ENCODE measurements at places on chromosomes 1 and 21.

GRCh38 chr1:168301664-168302320 is 21.1 kb downstream of the TBX19 start:
- DNase-seq = no peak

- DNase-seq = no peak
Measured at GRCh38 chr1:165910764-165911421, 83.5 kb downstream of the UCK2 start.

- no peak for DNase-seq
Measured at GRCh38 chr21:40610345-40610744, 236.6 kb downstream of the DSCAM start.

GRCh38 chr1:174114106-174114505 is 45.2 kb upstream of the RABGAP1L start:
- DNase-seq = no peak

GRCh38 chr21:20451046-20451445 is 547.2 kb upstream of the NCAM2 start:
- DNase-seq = no peak

- DNase-seq = no peak
Measured at GRCh38 chr21:44736291-44737004, 25.1 kb upstream of the TSPEAR start.

DNA sequence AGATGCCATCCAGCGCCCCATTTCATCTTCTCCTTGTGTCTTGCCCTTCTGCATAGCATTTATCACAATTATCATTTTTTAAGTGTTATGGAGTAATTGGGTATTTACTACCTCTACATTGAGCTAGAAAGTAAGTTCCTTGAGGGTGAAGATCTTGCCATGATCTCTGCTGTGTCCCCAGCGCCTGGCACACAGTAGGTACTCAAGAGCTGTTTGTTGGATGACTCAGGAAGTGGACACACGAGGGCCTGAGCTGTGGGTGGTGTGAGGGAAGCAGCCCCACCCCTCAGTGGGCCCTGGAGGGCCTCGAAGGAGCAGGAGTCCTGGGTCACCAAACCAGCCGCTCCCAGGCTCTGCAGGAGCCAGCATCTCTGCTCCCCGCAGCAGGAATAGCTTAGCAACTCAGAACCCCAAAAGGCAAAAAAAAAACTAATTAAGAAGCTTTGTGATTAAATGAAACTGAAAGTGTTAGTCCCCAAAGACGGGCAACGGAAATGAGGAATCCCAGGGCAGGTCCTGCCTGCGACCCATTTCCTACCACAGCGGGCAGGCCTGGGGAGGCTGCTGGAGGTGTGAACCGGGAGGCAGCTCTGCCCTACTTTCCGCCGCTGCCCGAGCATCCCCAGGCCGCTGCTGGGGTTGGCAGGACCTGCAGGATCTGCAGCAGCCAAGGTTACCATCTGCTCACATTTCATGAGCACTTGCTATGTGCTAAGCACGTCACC is 87.7 kb downstream of the LACTBL1 start:
- no peak for DNase-seq

GRCh38 chr1:62336638-62336994 is 17.4 kb upstream of the KANK4 start:
- no peak for DNase-seq

GRCh38 chr1:203368624-203369451 is 17.9 kb upstream of the FMOD start:
- DNase-seq = no peak

GRCh38 chr1:16180291-16180824 is 24.5 kb upstream of the EPHA2 start:
- no peak for DNase-seq

- DNase-seq = peak; percentile 24
Measured at GRCh38 chr1:108708691-108709660, 3.7 kb upstream of the FNDC7 start.

DNA sequence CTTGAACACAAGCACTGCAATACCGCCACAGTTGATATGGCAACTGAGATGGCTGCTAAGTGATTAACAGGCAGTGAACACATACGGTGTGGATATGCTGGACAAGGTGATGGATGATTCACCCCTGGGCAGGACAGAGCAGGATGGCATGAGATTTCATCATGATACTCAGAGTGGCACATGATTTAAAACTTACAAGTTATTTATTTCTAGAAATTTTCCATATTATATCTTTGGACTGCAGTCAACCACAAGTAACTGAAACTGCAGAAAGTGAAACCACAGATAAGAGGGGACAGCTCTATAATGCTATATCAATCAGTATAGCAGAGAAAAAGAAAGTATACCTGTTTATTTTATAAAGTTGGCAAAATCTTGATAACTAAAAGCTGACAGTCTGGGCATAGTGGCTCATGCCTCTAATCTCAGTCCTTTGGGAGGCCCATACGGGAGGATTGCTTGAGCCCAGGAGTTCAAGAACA is 47.9 kb downstream of the PHACTR4 start:
- no peak for DNase-seq

- DNase-seq = no peak
Measured at GRCh38 chr21:41957991-41958766, 4.4 kb upstream of the C2CD2 start.

- no peak for DNase-seq
Measured at GRCh38 chr1:21098186-21098915, 78.3 kb downstream of the EIF4G3 start.

GRCh38 chr1:74858136-74858535 is 125.2 kb downstream of the TYW3 start:
- no peak for DNase-seq

- DNase-seq = no peak
Measured at GRCh38 chr1:38000529-38001455, 4.5 kb downstream of the FHL3 start.

DNA sequence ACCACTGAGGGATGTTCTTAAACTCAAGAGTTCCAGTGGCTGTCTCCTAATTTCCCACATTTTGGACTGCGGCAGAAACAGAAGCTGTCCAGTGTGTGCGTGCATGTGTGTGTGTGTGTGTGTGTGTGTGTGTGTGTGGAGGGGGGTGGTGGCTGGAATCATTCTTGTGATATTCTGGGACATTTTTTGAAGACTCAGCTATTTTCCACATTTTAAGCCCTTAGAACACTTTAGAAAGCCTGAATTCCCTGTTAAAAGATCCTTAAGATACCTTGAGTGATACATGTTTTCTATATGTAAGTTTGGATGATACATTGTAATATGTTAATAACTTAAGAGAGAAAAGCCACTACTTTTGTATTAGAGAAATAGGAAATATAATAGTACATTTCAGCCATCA is 636.4 kb downstream of the PLPP3 start:
- no peak for DNase-seq

GRCh38 chr1:43327549-43328292 is 9.9 kb upstream of the MPL start:
- DNase-seq = no peak

DNA sequence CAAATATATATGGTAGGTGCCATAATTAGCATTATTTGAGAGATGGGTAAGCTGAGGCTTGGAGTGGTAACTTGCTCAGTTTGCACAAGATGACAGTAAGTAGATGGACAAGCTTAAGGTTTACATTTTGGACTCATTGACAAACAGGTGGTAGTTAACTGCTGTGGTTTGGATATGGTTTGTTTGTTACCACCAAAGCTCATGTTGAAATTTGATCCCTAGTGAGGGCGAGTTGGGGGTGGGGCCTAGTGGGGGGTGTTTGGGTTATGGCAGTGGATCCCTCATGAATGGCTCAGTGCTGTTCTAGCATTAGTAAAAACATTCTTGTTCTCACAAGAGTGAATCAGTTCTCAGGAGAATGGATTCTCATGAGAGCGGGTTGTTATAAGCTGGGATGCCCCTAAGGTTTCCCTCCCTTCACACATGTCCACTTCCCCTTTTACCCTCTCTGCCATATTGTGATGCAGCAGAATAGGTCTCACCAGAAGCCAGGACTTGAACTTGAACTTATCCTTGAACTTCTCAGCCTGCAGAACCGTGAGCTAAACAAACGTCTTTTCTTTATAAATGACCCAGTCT is 6.6 kb upstream of the PRRX1 start:
- no peak for DNase-seq

DNA sequence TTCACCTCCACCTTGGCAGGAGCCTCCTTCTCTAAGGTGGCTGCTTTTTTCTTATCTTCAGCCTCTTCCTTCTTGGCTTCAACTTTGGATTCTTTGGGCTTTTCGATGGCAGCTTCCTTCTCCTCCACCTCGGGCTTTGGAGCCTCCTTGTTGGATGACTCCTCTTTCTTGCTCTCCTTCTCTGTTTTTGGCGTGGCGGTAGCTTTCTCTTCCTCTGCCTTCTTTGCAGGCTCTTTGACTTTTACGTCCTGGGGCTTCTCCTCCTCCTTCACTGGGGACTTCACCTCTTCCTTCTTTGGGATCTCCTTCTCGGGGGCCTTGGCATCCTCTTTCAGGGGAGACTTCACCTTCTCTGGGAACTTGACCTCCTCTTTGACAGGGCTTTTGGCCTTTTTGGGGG is 13.9 kb upstream of the CD2 start:
- no peak for DNase-seq

DNA sequence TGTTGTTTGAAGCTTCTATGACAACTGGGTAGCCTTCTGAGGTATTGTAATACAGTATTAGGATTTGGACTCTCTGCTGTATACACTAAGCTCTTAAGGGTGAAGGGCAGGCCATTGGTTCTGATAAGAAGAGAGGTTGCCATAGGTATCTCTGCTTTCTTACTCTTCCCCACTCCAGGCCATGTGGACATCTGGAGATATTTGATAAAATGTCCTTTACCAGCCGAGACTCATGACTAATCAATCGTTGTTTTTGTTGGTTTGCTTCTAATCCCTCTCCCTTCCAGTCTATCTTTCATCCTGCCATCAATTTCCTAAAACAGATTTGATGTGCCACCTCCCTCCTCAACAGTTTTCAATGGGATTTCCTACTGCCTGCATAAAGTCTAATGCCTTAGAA is 64.6 kb upstream of the WDR26 start:
- DNase-seq = no peak

GRCh38 chr1:112359961-112360767 is 35.9 kb upstream of the CTTNBP2NL start:
- DNase-seq = no peak

- no peak for DNase-seq
Measured at GRCh38 chr21:46268371-46268770, 17.0 kb downstream of the MCM3AP start.

GRCh38 chr1:36238433-36238832 is 14.2 kb downstream of the THRAP3 start:
- no peak for DNase-seq

- no peak for DNase-seq
Measured at GRCh38 chr1:173758980-173759379, 44.2 kb downstream of the KLHL20 start.

DNA sequence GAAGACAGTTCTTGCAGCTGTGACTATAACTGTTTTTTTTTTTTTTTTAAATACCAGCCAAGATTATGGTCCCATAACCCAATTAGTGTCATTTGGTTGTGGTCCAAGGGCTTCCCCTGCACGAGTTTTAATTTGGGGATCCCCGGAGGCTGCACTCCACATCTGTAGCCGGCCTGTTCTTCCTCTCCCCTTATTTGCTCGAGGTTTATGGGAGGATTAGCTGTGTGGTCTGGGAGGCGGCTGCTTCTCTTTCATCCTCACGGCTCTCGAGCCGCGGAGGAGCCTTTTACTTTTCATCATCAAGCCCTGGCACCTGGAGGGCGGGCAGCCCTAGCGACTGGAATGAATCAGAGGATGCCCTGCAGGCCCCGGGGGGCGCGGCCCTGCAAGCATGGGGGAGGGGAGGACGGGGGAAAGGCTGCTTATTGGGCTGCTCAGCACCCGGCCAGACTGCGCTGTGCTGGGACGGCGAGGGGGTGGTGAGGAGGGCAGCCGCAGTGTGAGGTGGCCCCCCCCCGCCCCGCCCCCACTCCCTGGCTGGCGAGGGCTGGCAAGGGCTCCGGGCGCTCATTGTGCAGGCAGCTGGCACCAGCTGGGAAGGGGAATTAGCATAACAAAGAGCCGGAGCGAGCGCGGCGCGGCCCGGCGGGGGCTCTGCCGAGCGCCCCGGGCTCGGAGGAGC is 18.5 kb downstream of the SERTAD4 start:
- DNase-seq = no peak

DNA sequence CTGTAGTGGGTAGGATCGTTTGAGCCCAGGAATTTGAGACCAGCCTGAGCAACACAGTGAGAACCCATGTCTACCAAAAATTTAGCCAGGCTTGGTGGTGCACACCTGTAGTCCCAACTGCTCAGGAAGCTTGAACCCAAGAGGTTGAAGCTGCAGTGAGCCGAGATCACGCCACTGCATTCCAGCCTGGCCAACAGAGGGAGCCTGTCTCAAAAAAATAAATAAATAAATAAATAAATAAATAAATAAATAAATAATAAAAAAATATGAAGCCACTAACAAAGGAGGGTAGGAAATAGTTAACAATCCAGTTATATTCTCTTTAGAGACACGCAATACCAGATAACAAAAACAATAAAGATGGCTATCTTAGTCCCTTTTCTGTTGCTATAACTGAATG is 11.9 kb upstream of the CBR3 start:
- no peak for DNase-seq

- DNase-seq = no peak
Measured at GRCh38 chr1:197916500-197916983, 630 bp upstream of the LHX9 start.

DNA sequence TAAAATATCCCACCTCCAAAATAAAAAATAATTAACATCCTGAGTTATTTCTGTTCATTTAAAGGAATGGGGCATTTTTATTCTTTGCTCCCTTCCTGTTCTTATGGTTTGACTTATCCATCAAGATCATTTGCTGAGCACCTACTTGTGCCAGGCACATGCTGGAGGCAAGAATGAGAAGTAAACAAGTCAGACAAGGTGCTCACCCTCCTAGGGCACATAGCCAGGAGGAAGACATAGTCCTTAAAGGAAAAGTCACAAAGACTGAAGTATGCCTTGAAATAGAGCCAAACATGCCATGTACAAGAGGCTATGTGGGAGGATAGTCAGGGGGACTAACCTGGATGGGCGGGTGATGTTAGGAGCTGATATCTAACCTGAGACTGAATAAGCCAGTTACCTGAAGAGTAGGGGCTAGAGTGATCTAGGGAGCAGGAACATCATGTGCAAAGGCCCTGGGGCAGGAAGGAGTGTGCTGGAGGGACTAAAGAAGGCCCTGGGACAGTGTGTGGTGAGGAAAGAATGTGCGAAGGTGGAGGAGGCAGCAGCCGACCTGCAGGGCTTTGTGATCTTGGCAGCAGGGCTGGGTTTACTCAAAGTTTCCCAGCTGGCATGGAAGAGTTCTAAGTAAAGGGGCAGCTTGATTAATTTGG is 233.5 kb downstream of the MATN1 start:
- no peak for DNase-seq

GRCh38 chr1:110070282-110070669 is 196 bp downstream of the ALX3 start:
- DNase-seq = no peak

DNA sequence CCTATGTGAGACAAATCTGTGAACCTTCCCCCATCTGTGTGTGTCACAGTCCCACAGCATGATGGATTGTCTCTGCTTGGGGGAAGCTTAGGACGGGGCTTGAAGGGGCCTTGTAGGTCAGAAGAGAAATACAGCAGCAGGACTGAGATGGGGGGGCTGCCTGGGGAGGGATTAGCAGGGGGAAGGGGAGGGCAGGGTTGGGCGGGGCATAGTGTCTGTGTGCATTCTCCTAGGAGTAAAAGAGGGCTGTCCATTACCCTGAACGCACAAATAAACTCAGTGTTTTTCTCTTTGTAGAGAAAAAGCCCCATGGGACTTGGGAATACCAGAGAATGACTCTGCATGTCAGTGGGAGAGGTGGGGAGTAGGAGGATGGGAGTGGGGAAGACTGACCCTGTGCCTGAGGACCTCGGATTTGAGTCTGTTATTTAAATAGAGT is 16.4 kb downstream of the RNF220 start:
- no peak for DNase-seq

Data from activated gamma-delta T cell treated with anti-CD3 and anti-CD28 coated beads, Interleukin-2, amount 50 U/mL, for 16 hours (primary cell).